Neuronal stem cell (in vitro differentiated cells): ENCODE measurements at places on chromosomes 4 and X.

DNA sequence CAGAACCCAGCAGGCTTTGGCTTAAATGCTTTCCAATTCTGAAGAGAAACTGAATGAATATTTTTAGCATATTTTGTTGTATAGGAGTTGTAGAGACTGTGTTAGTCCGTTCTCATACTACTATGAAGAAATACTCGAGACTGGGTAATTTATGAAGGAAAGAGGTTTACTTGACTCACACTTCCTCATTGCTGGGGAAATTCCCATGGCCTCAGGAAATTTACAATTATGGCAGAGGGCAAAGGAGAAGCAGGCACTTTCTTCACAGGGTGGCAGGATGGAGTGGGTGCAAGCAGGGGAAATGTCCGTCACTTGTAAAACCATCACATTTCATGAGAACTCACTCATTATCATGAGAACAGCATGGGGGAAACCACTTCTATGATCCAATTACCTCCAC is 291.7 kb downstream of the PACRGL start:
- DNase-seq = no peak

GRCh38 chr4:182137343-182137742 is 105.9 kb upstream of the TENM3 start:
- DNase-seq = no peak

- DNase-seq = no peak
Measured at GRCh38 chr4:15906020-15906443, 32.5 kb downstream of the FGFBP1 start.

DNA sequence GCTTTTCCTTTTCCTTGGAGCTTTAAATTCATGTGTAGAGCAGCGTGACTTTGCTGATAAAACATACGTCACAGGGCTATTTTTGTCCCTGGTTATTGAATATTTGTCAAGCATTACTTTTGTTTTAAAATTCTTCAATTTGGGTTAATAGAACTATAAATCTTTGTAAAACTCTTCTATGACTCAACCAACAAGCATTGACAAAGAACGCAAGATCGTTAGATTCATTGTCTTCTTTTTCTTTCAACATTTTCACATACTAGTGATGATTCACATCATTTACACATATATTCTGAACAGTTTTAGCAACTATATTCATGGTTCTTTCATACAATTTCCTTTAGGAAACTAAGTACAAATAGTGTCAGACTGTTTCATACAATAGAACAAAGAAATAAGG is 72.0 kb upstream of the GPM6A start:
- DNase-seq = no peak

GRCh38 chrX:11558972-11559371 is 106.7 kb downstream of the ARHGAP6 start:
- DNase-seq = no peak

DNA sequence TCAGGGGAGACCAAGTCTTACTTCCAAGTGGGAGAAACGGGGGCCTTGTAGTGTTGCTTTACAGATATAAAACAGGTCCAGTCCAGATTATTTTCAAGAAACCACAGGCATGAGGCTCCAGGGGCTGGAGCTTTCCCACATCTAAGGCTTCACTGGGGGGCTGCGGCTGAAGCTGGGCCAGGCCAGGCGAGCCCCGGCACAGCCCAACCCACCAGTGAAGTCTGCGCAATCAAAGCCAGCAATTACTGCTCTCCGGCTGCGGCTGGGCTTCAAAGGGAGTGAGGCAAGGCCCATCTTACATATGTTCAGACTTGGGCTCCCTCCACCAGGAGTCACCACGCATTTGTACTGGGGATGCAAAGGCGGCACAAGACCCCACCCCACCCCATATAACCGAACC is 61.7 kb downstream of the HADH start:
- no peak for DNase-seq

DNA sequence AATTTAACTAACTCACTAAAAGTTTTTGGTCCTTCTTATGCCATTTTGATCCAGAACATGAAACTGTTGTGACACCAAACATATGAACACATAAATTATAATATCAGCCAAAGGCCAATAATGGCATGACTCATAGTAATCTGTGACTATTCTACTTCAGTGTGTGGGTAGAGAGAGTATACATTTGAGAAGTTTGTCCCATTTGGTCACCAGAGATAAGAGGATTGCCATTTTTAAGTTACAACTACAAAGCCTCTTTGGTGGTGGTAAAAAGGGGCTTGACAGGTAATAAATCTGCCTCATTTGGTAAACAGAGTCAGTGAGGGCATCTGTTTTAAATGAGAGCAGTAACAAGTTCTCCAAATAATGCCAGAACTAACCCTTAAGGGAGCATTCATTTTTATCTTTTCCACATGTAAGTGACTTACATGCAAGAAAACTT is 117.9 kb downstream of the TBC1D19 start:
- no peak for DNase-seq

DNA sequence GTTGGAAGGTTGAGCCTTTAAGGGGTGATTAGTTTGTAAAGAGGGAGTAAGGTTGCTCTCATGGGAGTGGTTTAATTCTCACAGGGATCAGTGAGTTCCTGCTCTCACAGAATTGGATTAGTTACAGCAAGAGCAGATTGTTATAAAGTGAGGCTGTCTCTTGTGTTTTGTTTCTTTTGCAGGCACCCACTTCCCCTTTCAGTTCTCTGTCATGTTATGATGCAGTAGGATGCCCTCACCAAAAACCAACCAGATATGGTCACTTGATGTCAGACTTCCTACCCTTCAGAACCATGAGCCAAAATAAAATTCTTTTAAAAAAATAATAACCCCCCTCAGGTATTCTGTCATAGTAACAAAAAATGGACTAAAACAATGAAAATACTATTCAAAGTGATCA is 19.9 kb upstream of the IGSF1 start:
- no peak for DNase-seq

- DNase-seq = no peak
Measured at GRCh38 chr4:86972997-86973396, 38.2 kb downstream of the AFF1 start.

DNA sequence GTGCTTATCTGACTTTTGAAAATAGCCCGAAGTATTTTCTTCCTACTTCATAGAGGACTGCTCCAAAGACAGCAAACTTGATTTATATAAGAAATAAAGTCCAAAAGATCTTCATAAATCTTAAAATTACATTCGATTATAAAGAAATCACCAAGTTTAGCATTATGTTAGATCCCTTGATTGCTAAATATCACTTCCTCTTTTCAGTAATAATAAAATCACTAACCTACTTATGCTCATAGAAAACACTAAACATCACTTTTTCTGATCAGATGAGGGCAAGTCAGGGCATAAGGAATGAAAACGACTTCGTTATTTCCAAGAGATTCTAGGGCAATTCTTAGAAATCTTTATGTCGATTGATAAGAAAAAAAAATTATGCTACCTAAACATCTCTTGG is 32.0 kb downstream of the DYNLT3 start:
- DNase-seq = no peak

DNA sequence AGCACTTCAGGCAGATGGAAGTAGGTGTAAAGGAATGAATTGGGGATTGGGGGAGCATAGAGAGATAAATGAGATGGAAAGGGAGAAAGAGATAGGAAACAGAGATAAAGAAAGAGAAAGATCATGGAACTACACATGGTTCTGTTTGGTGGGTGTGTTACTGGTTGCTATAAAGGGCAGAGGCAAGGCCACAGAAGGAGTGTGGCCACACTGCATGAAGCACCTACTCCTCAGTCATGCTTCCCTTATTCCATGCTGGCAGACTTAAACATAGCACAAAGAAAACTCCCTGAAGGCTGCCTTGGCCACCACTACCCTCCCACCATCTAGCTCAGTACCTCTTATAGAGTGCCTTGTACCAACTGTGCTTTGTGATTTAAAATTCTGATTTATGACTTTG is 56.9 kb downstream of the OPHN1 start:
- DNase-seq = no peak

DNA sequence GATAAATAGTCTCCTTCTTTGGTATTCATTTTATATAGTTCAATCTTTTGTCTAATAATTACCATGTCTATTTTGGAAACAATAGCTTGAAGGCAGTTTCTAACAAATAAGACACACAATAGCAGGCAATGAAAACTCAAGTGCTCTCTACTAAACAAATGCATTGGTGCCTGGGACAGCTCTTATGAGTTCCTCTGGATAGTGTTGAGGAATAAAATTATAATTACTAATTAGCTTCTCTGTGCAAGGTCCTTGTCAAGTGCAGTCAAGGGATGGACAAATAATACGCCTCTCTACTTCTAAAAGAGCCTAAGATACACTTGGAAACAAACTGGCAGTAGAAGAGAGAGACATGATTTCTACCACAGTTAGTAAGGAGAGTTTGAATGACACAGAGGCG is 229.0 kb upstream of the GLRA2 start:
- DNase-seq = no peak

DNA sequence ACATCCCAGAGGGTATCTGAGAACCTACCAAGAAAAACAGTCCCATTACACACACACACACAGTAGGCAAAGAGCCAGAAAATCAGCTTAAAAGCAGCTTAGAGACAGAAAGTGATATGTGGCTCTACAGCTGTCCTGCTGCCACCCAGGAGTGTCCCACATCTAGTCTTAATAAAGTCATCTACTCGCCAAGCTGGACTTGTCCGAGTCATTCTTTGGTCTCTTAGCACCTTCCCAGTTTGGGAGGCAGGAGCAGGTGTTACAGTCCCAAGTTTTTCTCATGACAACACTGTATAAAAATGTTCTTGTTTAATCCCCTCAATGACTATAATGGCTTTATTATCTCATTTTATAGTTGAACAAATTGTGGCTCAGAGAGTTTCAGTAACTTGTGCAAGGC is 252.5 kb upstream of the CASK start:
- no peak for DNase-seq

DNA sequence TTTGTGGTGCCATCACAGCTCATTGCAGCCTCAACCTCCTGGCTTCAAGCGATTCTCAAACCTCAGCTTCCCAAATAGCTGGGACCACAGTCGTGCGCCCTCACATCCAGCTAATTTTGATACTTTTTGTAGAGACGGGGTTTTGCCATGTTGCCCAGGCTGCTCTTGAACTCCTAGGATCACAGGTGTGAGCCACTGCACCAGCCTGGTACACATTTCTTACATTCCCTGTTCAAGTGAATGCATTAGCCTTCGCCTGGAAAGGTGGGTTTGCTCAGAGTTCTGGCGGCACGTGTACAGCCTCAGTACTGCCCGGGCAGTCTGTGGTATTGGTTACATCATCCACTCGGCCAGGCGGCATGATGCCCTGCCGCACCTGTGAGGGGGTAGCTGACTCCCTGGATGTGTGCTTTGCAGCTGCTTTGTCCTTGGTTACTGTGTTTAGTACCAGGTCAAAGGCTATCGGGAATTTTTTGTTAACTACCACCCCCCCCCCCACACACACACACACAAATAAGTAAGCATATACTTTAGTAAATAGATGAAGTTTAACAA is 57.1 kb downstream of the TNIP2 start:
- DNase-seq = no peak

- DNase-seq = no peak
Measured at GRCh38 chr4:183852910-183853547, 52.1 kb upstream of the STOX2 start.

GRCh38 chr4:24657768-24658617 is 73.6 kb upstream of the DHX15 start:
- DNase-seq = no peak

- peak; percentile 26 for DNase-seq
Measured at GRCh38 chr4:90419124-90419711, 292.0 kb downstream of the CCSER1 start.

DNA sequence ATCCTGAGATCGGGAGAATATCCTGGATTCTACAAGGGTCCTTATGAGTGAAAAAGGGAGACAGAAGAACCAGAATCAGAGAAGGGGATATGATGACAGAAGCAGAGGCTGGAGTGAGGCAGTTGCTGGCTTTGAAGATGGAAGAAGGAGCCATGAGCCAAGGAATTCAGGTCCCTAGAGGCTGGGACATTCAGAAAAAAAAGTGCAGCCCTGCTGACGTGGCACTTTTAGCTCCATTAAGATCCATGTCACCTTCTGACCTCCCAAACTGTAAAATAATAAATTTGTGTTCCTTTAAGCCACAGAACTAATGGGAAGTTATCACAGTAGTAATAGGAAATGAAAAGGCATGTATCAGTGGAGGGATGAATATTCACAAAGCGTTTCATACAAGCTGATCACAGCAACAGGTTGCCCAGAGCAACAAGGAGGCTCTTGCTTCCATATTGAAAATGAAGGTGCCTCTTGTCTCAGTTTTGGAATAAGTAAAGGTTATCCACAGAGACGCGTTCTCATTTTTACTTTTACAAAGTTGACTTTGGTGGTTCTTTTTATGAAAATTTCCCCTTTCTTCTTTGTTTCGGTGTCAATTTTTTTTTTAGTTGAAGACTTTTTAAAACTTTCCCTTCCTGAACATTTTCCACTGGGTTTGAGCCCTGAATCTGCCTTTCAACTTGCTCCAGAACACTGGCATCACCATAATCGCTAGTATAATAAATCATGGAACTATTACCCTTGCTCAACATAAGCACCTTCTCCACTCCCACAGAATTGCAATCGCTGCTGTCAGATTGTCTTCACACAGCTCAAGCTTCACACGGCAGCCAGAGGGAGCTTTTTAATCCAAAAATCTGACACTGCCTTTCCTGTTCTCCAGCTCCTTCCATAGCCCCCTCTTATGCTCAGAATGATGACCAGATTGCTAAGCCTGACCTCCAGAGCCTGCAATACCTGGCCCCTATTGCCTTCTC is 127.6 kb upstream of the RBPJ start:
- DNase-seq = no peak

GRCh38 chr4:74441744-74442143 is 3.2 kb upstream of the AREG start:
- no peak for DNase-seq

- DNase-seq = no peak
Measured at GRCh38 chrX:55014897-55015299, 14.7 kb downstream of the APEX2 start.

GRCh38 chr4:1130316-1131186 is 17.2 kb upstream of the RNF212 start:
- peak; percentile 78 for DNase-seq

- DNase-seq = no peak
Measured at GRCh38 chr4:1490654-1491327, 84.5 kb upstream of the NKX1-1 start.

GRCh38 chrX:33336783-33337182 is 125.4 kb upstream of the DMD start:
- no peak for DNase-seq

GRCh38 chr4:155759372-155760252 is 791 bp downstream of the GUCY1B1 start:
- DNase-seq = peak; percentile 47

- no peak for DNase-seq
Measured at GRCh38 chr4:164613256-164613655, 140.7 kb upstream of the SMIM31 start.

GRCh38 chrX:38817004-38817703 is 15.9 kb downstream of the MID1IP1 start:
- no peak for DNase-seq

- DNase-seq = no peak
Measured at GRCh38 chr4:6123976-6124375, 76.4 kb downstream of the JAKMIP1 start.

GRCh38 chr4:1382776-1383727 is 23.2 kb downstream of the NKX1-1 start:
- DNase-seq = no peak

DNA sequence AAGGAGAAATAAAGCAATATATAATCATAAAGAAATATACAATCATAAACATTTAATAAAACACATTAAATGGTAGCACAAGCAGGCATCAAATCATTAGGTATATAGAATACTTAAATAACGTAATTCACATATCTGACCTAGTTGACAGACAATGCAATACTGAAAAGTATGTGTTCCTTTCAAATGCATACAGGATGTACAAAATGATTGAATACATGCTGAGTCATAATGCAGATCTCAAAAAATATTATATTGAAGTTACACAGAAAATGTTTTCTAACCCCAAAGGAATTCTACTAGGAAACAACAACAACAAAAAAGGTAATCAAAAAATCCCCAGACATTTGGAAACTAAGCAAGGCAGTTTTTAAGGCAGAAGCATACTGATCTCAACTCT is 1072.0 kb upstream of the INTU start:
- DNase-seq = no peak
